Activated naive CD8-positive, alpha-beta T cell treated with anti-CD3 and anti-CD28 coated beads for 36 hours (primary cell): ENCODE measurements at places on chromosomes 2 and 18.

DNA sequence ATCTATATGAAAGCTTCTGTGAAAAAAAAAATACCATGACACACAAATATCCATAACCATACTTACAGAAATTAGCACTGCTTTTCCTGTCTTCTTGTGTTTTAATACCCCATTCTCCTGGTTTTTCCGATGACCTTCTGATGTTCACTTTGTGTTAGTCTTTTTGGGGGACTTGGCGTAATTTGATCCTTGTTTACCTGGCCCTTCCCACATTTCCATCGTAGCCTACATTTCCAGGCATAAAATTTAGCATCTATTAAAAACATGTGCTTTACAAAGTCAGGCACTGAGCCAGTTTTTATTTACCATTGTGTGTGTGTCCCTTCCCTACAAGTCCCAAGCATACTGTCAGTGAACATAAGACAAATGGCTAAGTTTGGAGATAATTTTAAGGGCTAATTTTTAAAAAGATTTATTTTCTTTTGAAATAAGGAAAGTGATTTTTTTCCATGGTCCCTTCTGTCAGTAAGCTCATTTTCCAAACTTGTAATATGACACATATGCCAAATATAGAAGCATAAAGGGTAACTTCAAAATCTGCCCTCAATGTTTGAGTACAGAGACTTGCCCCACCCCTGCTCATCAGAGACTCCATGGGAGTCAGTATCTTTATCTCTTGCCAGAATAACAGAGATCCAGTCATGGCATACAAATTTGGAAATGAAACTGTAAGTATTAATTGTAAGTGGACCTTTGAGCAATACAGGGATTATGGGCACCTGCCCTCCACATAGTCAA, 27.3 kb downstream of the SESTD1 start:
- no peak for DNase-seq

- no peak for DNase-seq
Observed at GRCh38 chr2:239744706-239745340, 280.3 kb downstream of the NDUFA10 start.

- DNase-seq, result no peak
Observed at GRCh38 chr2:151774506-151774905, 40.2 kb upstream of the NEB start.

DNA sequence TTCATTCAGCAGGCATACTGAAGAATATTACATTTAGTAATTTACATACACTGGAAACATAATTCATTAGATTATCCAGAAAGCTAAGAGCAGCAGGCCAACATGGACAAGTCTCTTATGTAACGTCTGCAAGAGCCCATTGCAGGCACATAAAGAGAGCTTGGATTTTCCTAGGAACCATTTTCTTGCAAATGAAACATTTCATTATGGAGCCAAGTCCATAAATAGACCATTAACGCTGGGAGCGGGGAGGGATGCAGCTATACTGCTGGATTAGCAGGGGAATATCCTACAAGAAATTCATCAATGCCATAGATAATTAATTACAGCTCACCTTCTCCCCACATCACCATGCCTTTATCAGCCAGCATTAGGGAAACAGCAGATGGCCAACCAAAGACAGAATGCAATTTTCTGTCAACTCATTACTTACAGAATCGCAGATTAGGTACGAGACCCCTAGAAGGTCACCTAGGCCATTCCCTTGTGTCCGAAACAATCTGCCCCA, 170.4 kb downstream of the C1D start:
- DNase-seq, result no peak

DNA sequence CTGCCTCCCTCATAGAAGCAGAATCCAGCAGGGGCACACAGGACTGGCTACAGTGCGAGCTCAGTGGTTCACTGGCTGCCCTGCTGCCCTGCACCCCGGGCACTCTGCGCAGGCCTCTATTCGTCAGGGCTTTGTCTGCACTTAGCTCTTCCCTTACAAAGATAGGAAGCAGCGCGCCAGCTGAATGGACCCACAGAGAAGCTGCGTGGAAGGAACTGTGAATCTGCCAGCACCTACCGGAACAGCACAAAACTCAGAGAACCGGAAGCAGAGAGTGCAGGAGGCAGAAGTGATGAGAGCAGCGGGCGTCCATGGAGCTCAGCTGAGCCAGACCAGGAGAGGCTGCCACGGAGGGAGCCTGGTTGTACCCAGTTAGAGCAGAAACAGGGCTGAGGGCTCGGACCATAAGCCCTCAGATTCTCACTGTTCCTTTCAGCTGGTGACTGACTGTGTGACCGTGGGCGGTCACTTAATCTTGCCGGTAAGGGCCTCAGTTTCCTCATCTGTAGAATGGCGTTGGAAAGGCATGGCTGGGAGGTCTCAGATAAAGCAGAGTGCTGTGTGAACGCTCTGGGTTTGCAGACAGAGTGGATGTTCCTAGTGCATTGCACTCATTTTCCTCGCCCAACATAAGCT, 23.1 kb upstream of the SLC66A3 start:
- no peak for DNase-seq

DNA sequence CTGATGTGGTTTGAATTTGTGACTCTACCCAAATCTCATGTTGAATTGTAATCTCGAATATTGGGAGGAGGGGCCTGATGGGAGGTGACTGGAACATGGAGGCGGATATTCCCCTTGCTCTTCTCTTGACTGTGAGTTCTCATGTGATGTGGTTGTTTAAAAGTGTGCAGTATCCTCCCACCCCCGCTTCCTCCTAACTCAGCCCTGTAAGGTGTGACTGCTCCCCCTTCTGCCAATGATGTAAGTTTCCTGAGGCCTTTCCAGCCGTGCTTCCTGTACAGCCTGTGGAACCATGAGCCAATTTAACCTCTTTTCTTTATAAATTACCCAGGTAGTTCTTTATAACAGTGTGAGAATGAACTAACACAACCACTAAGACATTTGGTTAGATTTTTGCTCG, 458.4 kb downstream of the THSD7B start:
- DNase-seq, result no peak
